ENCODE measurements at places on chromosomes 7 and 10.

DNA sequence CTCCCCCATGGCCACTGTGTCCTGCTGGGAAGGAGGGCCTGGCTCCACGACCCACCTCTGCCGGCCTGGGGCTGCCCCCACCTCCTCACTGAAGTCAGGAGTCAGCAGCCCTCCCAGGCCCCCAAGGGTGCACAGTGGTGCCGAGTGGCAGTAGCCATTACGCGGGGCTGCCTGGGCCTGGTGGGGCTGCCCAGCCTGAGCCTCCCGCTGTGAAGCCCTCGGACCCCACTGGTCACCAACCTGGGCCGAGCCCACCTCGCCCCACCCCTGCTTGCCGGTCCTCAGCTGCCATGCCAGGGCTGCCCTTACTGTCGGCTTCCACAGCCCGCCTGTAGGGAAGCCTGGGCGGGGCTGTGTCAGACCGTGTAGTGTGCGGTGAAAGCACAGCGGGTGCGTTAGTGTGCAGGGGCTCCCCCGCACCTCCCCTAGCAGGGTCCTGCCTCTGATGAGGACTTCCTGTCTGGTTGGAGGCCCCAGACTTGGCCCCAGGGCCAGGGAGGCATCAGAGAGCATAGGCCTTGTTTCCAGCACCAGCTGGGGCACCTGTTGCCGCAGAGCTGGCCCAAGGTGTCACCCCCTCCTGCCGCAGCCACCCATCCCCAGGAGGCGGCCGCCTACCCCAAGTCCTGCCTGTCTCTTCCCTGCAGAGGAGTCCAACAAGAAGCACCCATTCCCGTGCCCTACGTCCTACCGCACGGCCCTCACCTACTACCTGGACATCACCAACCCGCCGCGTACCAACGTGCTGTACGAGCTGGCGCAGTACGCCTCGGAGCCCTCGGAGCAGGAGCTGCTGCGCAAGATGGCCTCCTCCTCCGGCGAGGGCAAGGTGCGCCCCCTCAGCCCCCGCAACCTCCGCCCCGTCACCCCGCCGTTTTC is 10.0 kb downstream of the TMEM120A start:
- DNase-seq = no peak

DNA sequence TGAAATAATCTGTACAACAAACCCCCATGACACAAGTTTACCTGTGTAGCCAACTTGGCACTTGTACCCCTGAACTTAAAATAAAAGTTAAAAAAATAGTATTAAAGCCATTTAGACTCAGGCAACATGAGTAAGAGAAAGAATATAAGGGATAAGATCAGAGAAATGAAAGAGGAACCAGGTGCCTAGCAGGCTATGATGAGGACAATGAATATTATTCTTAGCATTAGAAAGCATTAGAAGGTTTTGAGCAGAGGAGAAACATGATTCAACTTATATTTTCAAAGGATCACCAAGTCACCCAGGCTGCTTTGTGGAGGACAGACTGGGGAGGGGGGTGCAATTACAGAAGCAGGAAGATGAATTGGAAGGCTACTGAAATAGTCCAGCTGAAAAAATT is 48.1 kb upstream of the TES start:
- no peak for DNase-seq

DNA sequence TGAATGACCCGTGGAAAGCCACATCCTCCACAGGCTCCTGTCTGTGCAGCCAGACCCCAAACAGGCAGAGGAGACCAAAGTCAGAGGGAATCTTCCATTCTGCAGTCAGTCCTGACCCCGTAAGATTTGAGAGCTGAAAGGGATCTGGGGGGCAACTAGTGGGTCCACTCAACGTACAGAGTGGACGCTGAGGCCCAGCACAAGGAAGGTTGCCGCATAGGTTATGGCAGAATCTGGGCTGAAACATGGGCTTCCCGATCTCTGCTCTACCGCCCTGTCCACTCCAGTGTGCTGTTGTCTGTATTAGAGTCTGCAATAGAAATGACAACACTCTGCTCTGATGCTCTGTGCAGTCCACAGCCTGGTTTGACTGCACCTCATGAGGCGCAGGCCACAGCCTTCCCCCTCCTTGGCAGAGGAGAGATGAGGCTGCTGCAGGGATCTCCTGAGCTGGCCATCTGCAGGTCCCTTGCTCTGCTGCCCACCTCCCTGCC is 7.9 kb upstream of the ZNF22 start:
- DNase-seq = no peak

DNA sequence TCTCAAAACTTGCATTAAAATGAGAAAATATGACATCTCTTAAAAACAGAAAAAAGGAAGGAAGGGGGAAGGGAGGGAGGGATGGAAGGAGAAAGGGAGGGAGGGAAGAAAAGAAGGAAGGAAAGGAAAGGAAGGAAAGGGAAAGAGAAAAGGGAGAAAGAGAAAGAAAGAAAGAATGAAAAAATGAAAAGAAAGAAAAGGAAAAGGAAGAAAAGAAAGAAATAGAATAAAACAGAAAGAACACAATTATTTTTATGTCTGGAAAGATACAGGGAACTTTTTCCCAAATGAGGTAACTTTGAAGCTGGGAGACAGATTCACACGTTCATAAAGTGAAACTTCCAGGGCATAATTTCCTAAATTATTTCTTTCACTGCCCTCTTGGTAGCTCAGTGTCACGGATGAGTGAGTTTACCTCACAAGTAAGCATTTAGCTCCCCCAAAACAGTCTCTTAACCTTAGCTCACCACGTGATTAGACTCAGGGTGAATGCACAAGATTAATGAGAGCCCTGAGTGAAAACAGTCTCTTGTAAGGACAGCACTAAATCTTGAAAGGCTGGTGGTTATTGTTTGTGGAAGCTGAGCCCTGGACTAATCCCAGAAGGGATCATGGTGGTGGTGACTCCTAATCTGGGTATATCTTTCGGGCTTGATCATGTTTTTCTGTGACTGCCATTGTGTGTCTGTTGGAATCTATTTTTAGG is 74.1 kb upstream of the HDAC9 start:
- no peak for DNase-seq

DNA sequence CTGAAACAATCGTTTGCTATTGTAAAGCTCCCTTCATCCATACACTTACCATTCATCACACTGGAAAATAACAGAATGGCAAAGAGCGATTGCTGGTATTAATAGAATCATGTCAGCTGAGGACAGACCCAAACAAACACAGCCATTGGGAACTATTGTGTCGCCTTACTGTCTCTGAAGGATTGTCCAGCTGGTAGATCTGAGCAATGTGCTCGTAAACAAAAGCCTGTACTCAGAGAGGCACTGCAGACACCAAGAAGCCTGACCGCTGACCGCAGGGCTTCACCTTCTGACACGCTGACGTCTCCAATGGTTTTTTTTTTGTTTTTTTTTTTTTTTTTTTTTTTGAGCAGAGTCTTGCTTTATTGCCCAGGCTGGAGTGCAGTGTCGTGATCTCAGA is 151.0 kb upstream of the FRMD4A start:
- no peak for DNase-seq

- no peak for DNase-seq
These were observed 122.4 kb downstream of the ZNF248 start for GRCh38 chr10:37734971-37735370.

GRCh38 chr10:102752934-102753664 is 9.4 kb downstream of the WBP1L start:
- DNase-seq = no peak

- no peak for DNase-seq
These were observed 1.3 kb downstream of the SH2B2 start for GRCh38 chr7:102287981-102288278.

DNA sequence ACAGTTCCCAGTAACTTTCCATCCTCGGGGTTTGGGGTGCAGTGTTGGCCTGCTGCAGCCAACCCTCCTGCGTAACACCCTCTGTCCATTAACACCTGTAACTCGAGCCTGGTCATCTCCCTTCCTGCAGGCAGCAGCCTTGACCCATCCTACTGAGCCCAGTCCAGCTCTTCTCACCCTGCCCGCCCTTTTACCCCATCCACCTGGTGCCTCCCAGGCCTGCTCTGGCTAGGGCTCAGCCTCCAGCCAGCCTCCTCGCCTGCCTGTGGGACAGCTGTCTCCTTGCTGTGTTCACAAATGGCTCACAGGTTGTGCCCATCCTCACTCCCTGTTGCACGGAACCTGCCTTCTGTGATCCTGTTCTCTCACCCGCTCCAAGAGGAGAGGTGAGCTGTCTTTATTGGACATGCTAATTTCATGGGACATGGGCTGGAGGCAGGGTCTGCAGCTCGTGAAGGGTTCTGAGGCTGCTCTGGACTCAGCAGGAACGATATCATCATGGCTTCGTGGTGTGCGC is 277.2 kb upstream of the TCERG1L start:
- no peak for DNase-seq

GRCh38 chr7:68684246-68684839 is 913.9 kb upstream of the AUTS2 start:
- no peak for DNase-seq
